ENCODE measurements at places on chromosomes 6 and 20.

- no peak for DNase-seq
These were observed 113.9 kb downstream of the RNF144B start for GRCh38 chr6:18500921-18501662.

- DNase-seq: no peak
These were observed 612.3 kb downstream of the UTRN start for GRCh38 chr6:144897441-144897921.

GRCh38 chr6:157150076-157150475 lies 173.2 kb downstream of the TMEM242 start:
- DNase-seq: no peak

DNA sequence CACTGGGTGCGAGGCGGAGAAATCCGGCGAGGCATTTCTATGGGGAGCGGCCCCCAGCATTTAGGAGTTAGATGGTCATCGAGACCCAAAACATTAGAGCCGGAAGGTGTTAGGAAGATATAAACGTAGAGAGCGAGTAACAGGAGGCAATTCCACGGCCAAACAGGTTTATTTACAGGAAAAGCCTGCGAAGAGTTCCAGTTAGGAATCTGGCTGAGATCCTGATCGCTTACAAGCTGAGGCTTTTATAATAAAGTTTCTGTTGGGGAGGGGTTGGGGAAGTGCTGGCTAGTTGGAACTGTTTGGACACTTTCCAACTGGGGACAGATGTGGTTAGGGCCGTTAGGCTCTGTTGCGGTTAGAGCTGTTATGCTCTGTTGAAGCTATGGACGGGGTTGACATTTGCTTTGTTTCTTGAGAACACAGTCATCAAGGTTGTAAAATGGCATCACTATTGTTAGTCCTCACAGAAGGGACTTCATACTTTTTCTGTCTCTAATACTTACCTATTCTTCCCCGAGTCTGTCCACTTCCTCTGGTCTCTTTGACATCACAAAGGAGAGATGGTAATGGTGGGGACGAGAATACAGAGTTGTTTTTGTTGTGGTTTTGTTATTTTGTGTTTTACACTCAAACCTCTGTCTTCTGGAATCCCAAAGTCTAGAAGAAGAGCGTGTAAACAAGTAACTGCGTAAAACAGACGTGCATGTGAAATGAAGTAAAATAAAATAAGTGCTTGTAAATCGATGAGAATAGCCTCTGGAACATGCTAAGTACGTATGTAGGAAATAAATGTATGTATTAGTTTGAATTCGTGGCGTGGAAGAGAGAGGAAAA lies 554 bp upstream of the ZSCAN31 start:
- DNase-seq: peak; percentile 84

GRCh38 chr6:62037445-62037844 lies 248.6 kb downstream of the KHDRBS2 start:
- DNase-seq: no peak

DNA sequence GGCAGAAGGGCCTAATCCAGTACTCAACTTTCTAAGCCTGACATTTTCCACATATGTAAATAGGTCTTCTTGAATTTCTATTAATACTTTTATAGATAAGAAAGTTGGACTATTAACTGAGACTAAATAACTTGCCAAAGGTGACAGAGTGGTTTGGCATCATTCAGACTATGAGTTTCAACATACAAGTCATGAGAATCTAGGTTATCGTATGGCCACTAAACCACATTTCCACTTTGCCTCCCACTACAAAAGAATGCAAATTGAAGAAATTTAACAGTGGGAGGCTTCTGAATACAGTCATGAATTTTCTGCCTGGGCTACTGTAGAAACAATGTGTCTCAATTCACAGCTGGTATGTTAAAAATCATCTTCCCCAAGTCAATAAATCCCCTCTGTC lies 531.0 kb upstream of the AGPAT4 start:
- no peak for DNase-seq

GRCh38 chr6:28176373-28176772 lies 34.7 kb downstream of the ZKSCAN8 start:
- DNase-seq: no peak

GRCh38 chr6:35083507-35083906 lies 57.6 kb downstream of the TCP11 start:
- DNase-seq: no peak

- no peak for DNase-seq
These were observed 5.1 kb downstream of the PERP start for GRCh38 chr6:138101946-138102731.

- no peak for DNase-seq
These were observed 84.2 kb downstream of the MRPL14 start for GRCh38 chr6:44042989-44043478.

DNA sequence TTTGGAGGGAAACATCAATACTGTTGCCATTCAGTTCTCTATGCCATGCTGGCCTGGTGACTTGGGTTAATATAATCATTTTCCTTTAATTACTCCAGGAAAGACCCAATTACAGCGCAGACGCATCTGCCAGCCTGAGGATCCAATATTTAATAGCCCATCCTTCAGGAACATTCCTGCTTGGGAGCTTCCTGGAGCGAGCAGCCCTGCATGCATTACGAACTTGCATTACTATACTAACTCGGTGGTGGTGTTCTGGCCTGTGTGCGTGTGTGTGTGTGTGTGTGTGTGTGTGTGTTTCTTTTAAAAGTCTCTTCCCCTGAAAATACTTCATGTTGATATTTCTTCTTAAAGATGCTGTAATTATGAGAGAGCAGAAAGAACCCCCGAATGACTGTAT lies 26.5 kb downstream of the PMEPA1 start:
- no peak for DNase-seq

DNA sequence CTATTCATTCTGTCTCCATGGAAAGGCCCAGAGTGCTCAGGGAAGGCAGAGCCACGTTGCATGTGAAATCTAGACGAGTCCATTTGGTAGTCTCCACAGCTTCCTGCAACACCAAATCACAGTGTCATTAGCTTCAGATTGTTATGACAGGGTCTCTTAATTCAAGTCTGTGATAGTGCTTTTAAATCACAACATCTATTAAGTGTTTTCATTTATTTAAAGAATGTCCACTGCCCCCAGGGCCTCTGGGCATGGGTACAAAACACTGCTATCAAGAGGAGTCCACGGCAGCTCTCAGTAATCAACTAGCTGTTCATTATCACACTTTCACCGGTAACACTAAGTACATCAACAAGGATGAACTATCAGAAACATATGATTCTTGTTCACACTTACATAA lies 455.9 kb upstream of the JARID2 start:
- DNase-seq: no peak

DNA sequence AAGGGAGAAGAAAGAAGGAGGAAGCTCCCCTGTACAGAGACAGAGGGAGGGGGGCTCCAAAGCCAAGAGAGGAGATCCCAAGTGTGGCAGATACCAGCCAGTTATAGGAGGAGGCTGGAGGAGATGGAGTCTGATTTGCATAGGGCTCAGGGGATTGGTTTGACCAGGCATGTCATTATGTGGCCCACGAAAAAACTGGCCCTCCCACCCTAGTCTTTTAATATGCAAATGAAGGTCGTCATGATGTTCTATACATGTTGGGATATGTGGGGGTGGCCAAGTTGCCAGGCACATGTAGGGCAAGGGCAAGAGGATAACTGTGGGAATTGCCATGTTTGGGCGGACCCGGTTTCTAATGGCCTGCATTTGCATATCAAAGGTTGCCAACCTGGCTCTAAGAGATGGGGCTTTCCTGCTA lies 17.6 kb upstream of the ZFP64 start:
- DNase-seq: no peak

DNA sequence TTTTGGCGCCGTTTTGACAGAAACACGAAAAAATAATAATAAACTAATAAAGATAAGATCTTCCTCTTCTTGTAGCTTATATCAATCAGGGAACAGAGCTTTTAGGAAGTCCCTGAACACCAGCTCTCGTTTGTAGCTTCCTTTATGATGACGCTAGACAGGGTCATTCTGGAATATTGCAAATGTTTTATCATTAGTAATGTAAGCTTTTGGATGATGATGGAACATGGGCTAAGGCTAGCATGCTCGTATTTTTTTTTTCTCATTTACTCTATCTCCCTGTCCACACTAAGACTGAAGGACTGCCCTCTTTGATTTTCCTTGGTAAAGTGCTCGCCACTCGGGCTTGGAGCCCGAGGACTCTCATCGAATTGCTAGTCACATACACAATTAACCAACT lies 22.1 kb upstream of the POM121L2 start:
- DNase-seq: no peak

DNA sequence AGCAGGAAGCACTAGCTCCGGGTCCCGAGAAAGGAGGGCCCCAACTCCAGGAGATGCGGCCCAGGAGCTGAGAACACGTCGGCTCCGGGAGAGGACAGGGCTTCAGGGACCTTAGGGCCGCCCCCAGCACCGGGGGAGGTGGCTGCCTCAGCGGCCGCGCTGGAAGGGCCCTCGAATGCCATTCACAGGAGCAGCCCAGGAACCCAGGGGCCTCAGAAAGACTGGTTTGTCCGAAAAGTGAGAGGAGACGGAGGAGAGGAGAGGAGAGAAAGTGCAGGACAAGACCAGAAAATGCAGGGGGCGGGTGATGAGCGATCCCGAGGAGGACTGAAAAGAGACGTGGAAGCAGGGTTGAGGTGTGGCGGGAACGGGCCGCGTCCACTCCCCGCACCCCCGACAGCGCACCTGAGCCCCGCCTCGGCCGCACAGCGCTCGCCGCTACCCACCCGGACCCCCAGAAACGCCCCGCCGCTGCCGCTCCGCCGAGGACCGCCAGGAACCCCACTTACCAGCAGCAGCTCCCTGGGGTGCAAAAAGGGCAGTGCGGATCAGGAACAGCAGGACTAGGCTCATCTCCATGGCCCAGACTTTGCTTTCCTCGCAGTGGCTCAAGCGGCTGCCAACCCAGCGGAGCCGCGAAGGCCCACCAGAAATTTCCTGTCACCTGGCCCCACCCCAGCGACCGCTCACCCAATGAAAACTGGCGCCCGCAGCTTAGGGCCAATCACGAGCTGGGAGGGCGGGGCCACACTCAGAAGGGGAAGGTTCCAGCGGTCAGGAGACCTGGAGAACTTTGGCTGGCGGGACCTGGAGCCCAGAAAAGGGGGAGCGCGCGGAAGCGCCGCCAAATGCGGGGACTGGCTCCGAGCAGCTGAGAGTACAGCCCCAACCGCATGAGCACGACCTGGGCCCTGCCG lies 25.4 kb downstream of the HLA-F start:
- peak; percentile 17 for DNase-seq

- no peak for DNase-seq
These were observed 198.4 kb upstream of the PMEPA1 start for GRCh38 chr20:57908226-57908625.

- DNase-seq: no peak
These were observed 30.3 kb downstream of the NUDT3 start for GRCh38 chr6:34362176-34362575.

- no peak for DNase-seq
These were observed 702.1 kb downstream of the RFPL4B start for GRCh38 chr6:113049190-113049589.

DNA sequence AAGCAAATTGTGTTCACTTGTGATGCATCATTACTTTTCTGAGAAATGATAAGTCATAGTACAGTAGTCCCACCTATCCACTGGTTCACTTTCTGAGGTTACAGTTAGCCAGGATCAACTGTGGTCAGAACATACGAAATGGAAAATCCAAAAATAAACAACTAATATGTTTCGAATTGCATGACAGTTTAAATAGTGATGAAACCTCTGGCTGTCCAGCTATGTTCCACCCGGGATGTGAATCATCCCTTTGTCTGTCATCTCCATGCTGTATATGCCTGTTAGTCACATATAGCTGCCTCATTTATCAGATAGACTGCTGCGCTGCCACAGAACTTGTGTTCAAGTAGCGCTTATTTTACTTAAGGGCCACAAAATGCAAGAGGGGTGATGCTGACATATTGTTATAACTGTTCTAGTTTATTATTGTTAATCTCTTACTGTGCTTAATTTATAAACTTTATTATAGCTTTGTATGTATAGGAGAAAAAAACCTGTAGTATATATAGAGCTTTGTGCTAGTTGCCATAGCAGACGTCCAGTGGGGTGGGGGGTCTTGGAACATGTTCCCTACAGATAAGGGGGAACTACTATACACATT lies 29.2 kb downstream of the AFDN start:
- no peak for DNase-seq

DNA sequence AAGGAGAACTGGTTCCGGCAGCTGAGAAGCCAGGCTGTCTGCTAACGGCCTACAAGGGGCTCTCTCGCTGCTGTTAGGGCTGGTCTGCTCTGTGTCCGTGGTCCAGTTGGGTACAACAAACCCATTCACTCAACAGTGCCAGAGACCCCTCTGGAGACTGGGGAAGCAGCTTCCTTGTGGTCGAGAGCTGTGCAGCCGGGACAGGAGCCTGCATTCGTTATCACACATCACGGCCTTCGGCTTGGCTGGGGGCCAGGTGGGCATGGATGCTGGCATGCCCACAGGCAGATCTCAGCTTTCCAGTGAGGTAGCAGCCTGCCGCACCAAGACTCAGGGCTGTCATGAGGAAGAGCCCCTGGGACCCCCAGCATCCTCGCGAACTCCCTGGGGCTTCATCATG lies 124.7 kb downstream of the PREX1 start:
- DNase-seq: no peak

DNA sequence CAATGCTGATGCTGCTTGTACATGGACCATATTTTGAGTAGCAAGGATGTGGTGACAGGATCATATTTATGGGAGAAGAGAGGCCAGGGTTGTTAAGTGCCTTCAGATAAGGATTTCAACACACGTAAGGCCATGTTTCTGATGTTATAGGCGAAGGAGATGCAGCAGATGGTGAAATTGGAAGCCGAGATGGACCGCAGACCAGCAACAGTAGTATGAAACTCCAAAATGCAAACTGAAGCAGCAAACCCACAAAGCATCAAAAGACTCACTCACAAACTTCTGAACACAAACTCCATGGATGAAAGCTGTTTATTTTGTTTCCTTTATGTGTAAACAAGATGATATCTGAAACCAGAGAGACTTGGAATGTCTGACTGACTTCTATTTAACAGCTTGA lies 35.6 kb upstream of the LAMP5 start:
- DNase-seq: no peak

- no peak for DNase-seq
These were observed 1.8 kb downstream of the RRAGD start for GRCh38 chr6:89410231-89410761.

- no peak for DNase-seq
These were observed 37.3 kb upstream of the MAP7 start for GRCh38 chr6:136587527-136587926.

DNA sequence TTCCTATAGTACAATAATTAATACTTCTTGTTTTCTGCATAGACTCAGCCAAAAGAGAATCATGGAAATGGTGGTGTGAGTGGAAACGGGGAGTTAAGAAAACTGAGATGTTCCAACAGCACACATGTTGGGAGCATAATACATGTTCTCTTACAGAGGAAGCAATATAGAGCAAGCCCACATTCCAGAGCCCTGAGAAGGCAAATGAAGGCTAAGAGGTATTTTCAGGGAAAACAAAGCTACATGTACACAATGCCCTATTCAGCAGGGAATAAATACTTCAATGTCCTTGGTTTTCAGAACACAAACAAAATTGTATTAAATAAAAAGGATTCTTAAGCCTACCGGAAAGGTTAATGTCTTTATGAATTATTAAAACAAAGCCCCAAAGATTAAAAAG lies 35.1 kb upstream of the SMIM8 start:
- DNase-seq: no peak

- DNase-seq: no peak
These were observed 66.1 kb downstream of the CD24 start for GRCh38 chr6:106908386-106908840.
